ENCODE measurements at places on chromosomes 12 and 14. TPM values are rescaled to one million over a fixed set of nuclear protein-coding genes. Genes with fewer than 3 reads are reported as not detected.

- H3K27ac ChIP-seq, result no peak overlapping the region
- no peaks in the 10 kb centered on the region for H3K36me3 ChIP-seq
- H3K4me1 ChIP-seq, result no peaks in the 10 kb centered on the region
- DNase-seq, result no peak
Measured at GRCh38 chr12:106428384-106428783, 70.8 kb downstream of the POLR3B start.

USP44 gene
- total RNA-seq, result 3.7 TPM

- H3K4me3 ChIP-seq, result no peak overlapping the region
- H3K27me3 ChIP-seq, result no peaks in the 10 kb centered on the region
- no peak for DNase-seq
- no peaks in the 10 kb centered on the region for H3K36me3 ChIP-seq
- no peak overlapping the region for H3K27ac ChIP-seq
Measured at GRCh38 chr14:28375295-28375694, 391.3 kb upstream of the FOXG1 start.

GRCh38 chr12:32688786-32689185, 9.7 kb downstream of the DNM1L start:
- peaks cover 38% of the 10 kb centered on the region for H3K36me3 ChIP-seq
- no peak overlapping the region for H3K27ac ChIP-seq
- no peak overlapping the region for H3K4me3 ChIP-seq
- no peaks in the 10 kb centered on the region for H3K27me3 ChIP-seq
- DNase-seq, result no peak

DNA sequence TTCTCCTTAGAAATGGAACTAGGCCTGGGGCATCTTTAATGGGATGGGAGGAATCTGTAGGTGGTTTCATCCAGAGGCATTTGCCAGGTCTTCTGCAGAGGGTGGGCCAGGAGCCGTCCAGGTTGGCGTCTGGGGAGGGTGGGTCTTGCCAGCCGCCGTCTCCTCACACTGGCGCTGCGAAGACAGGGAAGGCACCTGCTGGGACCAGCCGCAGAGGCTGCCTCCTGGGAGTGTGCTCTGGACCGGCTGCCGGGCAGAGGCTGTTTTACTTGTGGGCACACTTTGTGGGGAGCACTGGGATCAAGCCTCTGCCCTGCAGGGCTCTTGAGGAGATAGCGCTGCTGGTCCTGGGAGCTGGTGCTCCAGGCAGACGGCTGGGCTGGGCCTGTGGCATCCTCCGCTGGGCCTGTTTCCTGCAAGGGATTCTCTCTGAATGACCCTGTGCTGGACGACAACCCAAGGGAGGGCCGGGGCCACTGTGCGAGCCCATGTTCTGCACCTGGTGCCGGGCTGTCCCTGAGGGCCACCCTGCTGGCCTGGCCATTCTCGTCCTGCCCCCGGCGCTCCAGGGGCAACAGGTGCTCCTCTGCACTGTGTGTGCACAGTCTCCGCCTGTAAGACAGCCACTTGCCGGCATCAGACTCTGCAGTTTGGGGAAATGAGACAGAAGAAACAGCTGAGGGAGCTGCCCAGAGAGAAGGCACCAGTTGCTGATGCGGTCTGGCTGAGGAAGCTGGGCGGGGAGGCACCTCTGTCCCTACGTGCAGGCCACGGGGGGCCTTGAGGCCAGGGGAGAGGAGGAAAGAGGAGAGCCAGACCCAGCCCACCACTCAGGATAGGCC, 10.0 kb upstream of the TEX22 start:
- peak overlapping the region; percentile 66 for H3K27ac ChIP-seq
- DNase-seq, result no peak
- peaks cover 12% of the 10 kb centered on the region for H3K4me1 ChIP-seq
- H3K4me3 ChIP-seq, result no peak overlapping the region
- no peaks in the 10 kb centered on the region for H3K27me3 ChIP-seq

DNA sequence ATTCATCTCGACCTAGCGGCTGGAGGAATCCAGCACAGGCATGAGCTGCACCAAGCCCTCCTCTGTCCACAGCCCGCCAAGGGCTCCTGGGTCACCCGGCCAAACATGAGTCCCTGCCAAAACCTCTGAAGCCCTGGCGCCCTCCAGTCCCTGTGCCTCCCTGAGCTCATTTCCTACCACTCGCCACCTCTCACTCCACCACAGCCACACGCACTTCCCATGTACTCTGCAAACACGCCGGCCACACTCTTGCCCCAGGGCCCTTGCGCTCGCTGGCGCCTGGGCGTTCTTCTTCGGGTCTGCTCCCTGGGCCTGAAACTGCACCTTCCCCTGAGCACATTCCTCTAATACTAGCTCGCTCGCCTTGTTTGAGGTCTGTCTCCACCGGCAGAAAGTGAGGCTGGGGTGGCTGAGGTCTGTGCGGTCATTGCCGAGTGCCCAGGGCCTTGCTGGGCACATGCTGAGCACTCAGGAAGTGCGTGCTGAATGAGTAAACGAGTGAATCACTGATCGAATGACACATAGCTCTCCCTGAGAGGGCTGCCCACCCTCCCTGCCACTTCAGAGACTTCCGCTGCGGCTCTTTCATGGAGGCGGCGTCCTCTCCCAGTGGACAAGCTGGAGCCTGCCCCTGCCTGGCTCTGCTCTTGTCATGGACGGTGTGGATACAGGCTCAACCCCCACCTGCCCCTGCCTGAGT, 33.7 kb upstream of the DLK1 start:
- no peak for DNase-seq
- no peak overlapping the region for H3K27ac ChIP-seq
- no peaks in the 10 kb centered on the region for H3K36me3 ChIP-seq
- no peaks in the 10 kb centered on the region for H3K27me3 ChIP-seq
- no peaks in the 10 kb centered on the region for H3K4me1 ChIP-seq

GRCh38 chr14:66165337-66165736, 320.8 kb upstream of the CCDC196 start:
- no peak overlapping the region for H3K27ac ChIP-seq
- no peak overlapping the region for H3K4me3 ChIP-seq
- no peak for DNase-seq
- H3K4me1 ChIP-seq, result no peaks in the 10 kb centered on the region
- H3K27me3 ChIP-seq, result peaks cover 29% of the 10 kb centered on the region
- no peaks in the 10 kb centered on the region for H3K36me3 ChIP-seq

DNA sequence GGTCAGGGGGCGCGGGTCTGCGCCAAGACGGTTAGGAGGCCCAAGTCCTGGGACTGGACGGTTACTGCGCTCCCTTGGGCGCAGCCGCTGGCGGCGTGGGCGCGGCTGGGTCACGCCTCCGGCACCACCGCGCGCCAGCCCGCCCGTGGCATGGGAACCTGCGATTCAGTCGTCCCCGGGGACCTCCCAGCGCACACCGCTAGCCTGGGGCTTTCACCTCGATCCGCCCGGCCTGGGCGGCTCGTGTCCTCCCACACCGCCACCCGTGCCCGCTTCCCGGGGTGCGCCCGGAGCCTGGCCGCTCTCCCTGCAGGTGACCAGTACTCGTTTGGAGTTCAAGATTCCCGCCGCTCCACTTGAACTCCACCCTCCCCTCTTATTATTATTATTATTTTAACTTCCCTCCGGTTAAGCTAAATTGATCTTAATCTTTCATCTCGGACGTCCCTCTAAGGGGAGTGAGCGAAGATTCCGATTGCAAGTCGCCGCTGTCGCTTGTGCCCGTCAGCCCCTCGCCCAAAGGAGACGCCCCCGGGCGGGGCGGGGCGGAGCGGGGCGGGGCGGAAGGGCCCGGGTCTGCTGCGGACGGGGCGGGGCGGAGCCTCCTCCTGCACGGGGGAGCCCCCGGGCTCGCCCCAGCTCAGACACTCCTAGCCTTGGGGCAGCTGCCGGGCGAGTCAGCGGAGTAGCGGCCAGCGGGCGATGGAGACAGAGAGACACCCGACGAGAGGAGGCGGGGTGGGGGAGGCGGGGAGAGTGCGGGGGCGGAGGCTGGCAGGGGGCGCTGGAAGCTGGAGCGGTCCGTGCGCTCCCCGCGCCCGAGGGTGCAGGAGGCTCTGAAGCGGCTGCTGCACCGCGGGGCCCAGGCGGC, at the start of gene KCNMB4:
KCNMB4 (plus strand) TSS at position 643 of the 871 bp plus-strand sequence. CDS start 445 bp downstream, outside the sequence.
- peaks cover 29% of the 10 kb centered on the region for H3K27me3 ChIP-seq
- H3K4me3 ChIP-seq, result peak within 1 kb of the TSS; percentile 89
- H3K4me1 ChIP-seq, result peaks cover 22% of the 10 kb centered on the region
- H3K27ac ChIP-seq, result peak within 1 kb of the TSS; percentile 71

- peaks cover 75% of the 10 kb centered on the region for H3K4me1 ChIP-seq
- no peaks in the 10 kb centered on the region for H3K27me3 ChIP-seq
- H3K36me3 ChIP-seq, result peaks cover 51% of the 10 kb centered on the region
- H3K27ac ChIP-seq, result peak overlapping the region; percentile 36
- H3K4me3 ChIP-seq, result no peak overlapping the region
- peak; percentile 19 for DNase-seq
Measured at GRCh38 chr12:108565976-108566375, 3.6 kb downstream of the ISCU start.

- H3K4me3 ChIP-seq, result no peak overlapping the region
- H3K27ac ChIP-seq, result peak overlapping the region; percentile 68
- H3K36me3 ChIP-seq, result peaks cover 38% of the 10 kb centered on the region
- no peaks in the 10 kb centered on the region for H3K27me3 ChIP-seq
- no peak for DNase-seq
- H3K4me1 ChIP-seq, result peaks cover 56% of the 10 kb centered on the region
Measured at GRCh38 chr12:113230315-113231234, 9.3 kb downstream of the TPCN1 start.

DNA sequence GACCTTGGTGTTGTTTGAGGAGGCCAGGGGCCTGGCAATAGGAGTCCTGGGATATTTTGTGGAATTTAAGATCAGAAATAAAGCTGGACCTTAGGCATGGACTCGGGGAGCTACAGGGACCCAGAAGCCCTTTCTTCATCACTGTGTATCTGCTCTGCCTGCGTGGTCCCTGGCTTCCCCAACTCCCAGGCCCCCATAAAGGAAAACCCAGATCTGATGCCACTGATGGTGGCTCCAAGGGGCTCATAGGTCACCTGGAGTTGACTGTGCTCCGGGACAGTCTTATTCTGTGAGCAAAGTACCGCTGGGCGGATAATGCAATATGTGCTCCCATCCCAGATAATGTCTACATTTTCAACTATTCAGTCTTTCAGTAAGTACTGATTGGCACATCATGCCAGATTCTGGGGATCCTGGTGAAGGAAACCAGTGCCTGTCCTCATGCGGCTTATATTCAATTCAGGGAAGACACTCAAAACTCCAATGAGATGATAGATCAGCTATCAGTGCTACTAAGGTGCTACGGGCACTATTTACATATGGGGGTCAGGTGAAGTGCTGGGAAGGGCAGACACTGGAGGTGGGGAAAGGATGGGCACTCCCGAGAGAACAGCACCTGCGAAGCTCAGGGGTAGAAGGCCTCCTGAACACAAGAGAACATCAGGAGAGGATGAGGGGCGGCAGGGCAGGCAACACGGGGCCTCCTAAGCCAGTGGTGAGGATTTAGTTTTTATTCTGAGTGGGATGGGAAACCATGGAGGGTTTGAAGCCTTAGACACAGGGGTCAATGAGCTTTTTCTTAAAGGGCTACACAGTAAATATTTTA, 5.5 kb upstream of the SELPLG start:
- no peaks in the 10 kb centered on the region for H3K36me3 ChIP-seq
- no peak for DNase-seq
- H3K4me1 ChIP-seq, result peaks cover 50% of the 10 kb centered on the region
- no peak overlapping the region for H3K4me3 ChIP-seq
- no peak overlapping the region for H3K27ac ChIP-seq
- H3K27me3 ChIP-seq, result no peaks in the 10 kb centered on the region

- no peaks in the 10 kb centered on the region for H3K4me1 ChIP-seq
- no peak overlapping the region for H3K4me3 ChIP-seq
- no peak overlapping the region for H3K27ac ChIP-seq
Measured at GRCh38 chr12:112190231-112191025, 65.1 kb downstream of the TRAFD1 start.

GRCh38 chr14:42228611-42229010, 621.9 kb downstream of the LRFN5 start:
- H3K4me3 ChIP-seq, result no peak overlapping the region
- no peaks in the 10 kb centered on the region for H3K4me1 ChIP-seq
- no peaks in the 10 kb centered on the region for H3K36me3 ChIP-seq
- H3K27me3 ChIP-seq, result no peaks in the 10 kb centered on the region
- no peak overlapping the region for H3K27ac ChIP-seq
- DNase-seq, result no peak

- no peak overlapping the region for H3K4me3 ChIP-seq
- peaks cover 52% of the 10 kb centered on the region for H3K4me1 ChIP-seq
- no peaks in the 10 kb centered on the region for H3K27me3 ChIP-seq
Measured at GRCh38 chr14:105058521-105059034, 6.7 kb downstream of the GPR132 start.

LYZ gene
- total RNA-seq, result not detected

GRCh38 chr14:37262649-37263048, 64.9 kb downstream of the MIPOL1 start:
- no peaks in the 10 kb centered on the region for H3K27me3 ChIP-seq
- H3K27ac ChIP-seq, result no peak overlapping the region
- DNase-seq, result no peak
- no peaks in the 10 kb centered on the region for H3K36me3 ChIP-seq
- no peak overlapping the region for H3K4me3 ChIP-seq
- no peaks in the 10 kb centered on the region for H3K4me1 ChIP-seq

- no peak overlapping the region for H3K27ac ChIP-seq
- H3K36me3 ChIP-seq, result no peaks in the 10 kb centered on the region
- H3K4me1 ChIP-seq, result no peaks in the 10 kb centered on the region
- H3K4me3 ChIP-seq, result no peak overlapping the region
- peaks cover 40% of the 10 kb centered on the region for H3K27me3 ChIP-seq
Measured at GRCh38 chr14:100899884-100900771, 3.4 kb downstream of the RTL1 start.

DNA sequence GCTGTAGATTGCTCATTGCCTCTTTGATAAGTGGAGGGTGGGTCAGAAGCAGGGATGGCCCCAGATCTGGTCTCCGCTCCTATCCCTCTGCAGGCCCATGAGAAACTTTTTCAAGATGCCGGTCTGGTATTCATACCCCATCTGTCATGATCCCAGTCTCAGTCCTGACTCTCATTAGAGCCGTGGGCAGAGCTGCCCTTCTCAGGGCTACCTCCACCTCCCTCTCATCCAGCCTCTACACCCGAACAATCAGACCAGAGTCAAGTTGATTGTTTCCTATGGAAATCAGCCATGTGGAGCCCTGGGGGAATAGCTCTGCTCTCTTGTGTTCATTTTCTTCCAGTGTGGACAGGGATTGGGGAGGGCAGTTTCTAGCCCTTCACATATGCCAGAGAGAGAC, 45.8 kb downstream of the NEUROD4 start:
- no peak overlapping the region for H3K4me3 ChIP-seq
- DNase-seq, result no peak

- no peak for DNase-seq
- H3K4me3 ChIP-seq, result no peak overlapping the region
- no peaks in the 10 kb centered on the region for H3K27me3 ChIP-seq
- no peak overlapping the region for H3K27ac ChIP-seq
Measured at GRCh38 chr12:90163975-90164374, 455.3 kb upstream of the ATP2B1 start.

DNA sequence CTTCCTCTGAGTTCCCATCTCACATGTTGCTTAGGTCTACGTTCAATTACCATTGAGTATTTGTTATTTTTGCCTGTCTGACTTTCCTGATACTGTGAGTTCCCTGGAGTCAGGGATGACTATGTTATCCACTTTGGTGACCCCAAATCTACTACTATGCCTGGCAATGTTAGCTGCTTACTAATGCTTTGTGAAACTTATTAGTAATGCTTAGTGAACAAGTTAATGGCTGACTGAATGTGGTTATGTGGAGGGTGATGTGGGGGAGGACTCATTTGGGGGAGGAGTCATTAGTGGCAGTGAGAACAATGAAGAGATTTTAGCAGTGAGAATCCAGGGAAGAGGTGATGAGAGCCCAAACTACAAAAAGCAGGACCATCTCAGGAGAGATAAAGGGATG, 121.6 kb downstream of the KTN1 start:
- peaks cover 2% of the 10 kb centered on the region for H3K36me3 ChIP-seq
- no peaks in the 10 kb centered on the region for H3K4me1 ChIP-seq
- no peak overlapping the region for H3K27ac ChIP-seq
- no peak for DNase-seq
- H3K27me3 ChIP-seq, result no peaks in the 10 kb centered on the region
- no peak overlapping the region for H3K4me3 ChIP-seq
